Mesenteric fat pad (tissue), 1 donor: ENCODE measurements at places on chromosomes 4 and X. TPM values are rescaled to one million over a fixed set of nuclear protein-coding genes. Genes with fewer than 3 reads are reported as not detected.

The PDLIM3 gene
- 58.5 TPM for total RNA-seq

- no peak for DNase-seq
These were observed 591 bp downstream of the PRPS1 start for GRCh38 chrX:107628662-107629539.

DNA sequence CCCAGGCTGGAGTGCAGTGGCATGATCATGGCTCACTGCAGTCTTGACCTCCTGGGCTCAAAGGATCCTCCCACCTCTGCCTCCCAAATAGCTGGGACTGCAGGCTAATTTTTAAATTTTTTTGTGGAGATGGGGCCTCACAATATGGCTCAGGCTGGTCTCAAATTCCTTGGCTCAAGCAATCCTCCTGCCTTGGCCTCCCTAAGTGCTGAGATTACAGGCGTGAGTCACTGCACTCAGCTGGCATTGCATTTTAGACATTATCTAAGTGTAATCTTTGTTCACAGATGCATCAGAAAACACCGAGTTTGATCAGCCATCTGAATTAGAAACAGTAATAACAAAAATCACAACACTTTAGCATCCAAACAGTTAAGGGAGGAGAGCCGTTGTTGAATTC, 53.4 kb upstream of the CBR4 start:
- DNase-seq: no peak

DNA sequence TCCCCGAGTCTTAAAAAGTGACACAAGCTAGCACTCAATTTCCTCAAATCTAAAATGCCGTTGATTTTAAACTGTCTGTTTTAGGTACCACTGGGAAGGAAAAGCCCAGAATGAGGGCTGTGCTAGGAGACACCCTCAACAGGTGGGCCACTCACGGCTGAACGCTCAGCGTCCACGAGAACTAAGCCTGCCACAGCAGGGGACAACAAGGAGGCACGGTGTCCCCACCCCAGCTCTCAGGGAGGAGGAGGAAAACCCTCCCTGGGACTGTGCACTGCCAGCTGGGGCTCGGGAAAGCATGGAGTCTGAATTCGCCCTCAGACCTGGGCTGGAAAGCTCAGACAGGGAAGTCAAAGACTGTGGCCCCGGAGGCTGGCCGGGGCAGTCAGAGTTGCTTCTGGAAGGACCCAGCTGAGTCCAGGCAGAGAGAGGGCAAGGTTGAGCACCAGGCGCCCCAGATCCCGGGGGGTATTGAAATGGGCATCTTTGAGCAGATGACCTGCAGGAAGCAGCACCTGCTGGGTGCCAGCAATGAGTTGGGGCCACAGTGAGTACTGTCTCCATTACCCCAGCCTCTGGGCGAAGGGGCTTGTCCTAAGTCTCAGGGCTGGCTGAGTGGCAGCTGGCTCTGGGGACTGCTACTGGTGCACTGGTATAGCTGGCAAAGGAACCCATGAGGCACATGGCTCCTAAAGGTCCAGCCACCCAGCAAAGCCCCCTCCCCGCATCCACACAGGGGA, 769 bp upstream of the CPZ start:
- DNase-seq: no peak

DNA sequence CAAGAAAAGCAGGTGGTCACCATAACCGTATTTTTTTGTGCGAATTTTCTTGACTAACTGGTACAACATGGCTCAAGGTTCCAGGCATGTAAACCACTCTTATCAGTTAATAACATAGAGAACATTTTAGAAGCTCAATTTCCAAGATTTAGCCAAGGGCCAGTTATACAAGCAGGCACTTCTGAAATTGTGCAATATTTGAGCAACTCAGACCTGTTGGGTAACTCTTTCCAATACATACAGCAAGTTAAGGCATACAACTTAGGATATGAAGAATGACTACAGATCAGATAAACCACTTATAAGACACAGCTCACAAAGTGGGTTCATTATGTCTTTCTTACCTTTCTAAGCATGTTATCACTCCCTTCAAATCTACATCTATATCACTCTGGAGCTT, 43.9 kb downstream of the ZNF280C start:
- DNase-seq: no peak

The CABS1 gene
- not detected for total RNA-seq

DNA sequence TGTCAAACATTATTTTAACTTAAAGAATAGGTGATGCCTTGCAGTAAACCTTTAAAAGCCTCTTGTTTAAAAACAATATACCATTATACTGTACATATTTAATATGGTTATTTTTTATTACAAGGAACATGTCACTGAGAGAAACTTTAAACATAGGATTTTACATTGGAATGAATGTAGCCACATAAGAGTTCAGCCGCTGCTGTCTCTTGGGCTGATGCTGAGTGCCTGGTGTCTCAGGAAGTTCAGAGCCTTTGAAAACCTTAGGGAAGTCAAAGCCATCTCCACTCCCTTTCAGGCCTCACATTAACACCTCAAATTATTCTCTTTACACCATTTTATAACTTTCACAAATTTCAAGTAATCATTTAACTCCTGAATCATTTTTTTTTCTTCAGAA, 93.5 kb upstream of the DKK2 start:
- DNase-seq: no peak

GRCh38 chr4:173507471-173508385, 22.3 kb downstream of the HAND2 start:
- DNase-seq: no peak

DNA sequence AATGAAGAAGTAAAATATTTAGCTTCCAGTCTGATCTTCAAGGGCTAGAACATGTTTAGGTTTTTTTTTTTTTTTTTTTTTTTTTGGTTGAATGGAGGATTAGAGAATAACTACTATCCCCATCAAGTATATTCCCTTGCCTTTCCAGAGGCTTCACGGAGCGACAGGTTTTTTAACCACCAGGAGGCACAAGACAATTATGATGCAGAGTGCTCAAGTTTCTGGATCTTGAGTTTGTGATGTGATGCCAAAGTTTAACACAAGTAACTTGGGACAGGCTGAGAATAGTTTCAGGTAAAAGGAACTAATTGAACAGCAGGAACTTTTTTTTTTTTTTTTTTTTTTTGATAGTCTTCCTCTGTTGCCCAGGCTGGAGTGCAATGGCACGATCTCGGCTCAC, 30.3 kb downstream of the CCNI start:
- DNase-seq: no peak

- DNase-seq: no peak
These were observed 87.6 kb upstream of the VCX3B start for GRCh38 chrX:8377041-8377440.

DNA sequence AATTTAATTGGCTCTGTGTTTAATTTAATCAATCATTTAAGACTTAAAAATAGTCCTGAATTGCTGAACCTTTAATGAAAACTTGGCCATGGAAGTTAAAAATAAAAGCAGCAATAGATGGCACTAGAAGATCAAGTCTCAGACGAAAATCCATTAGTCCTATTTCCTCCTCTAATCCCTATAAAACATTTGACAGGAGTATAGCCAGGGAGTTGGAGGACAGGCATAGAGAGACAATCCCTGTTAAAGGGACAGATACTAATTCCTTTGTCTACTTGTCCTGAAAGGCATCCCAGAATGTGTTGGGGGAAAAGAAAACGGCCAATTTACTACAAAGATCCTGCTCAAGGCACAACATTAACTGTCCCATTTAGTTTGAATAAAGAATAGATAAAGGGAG, 276.3 kb upstream of the TACR3 start:
- no peak for DNase-seq

GRCh38 chr4:94523617-94524016, 71.9 kb downstream of the PDLIM5 start:
- DNase-seq: no peak

The CDKL2 gene
- not detected for total RNA-seq

DNA sequence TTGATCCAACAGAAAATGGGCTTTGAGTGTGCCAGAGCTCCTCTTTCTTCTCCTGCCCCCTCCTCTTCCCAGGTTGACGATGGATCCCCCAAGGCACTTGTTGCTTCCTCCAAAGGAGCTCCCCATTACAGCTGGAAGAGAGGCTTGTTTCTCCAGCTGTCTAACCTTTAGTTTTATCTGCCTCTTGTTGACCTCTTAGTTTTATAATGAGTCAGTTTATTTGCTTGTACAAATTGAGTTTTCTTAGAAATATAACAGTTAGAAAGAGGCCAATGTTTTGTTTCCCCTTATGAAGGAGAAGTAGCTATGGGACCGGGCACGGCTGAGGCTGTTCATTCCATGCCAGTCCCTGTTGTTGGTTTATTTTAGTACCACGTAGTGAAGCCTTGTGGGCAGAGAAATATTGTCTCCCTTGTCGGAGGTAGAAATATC, 158.2 kb downstream of the SPRY1 start:
- no peak for DNase-seq

The PPP1R2C gene
- total RNA-seq: not detected

- DNase-seq: no peak
These were observed 32.1 kb downstream of the SYTL5 start for GRCh38 chrX:38038501-38038900.

The CT47B1 gene
- total RNA-seq: not detected

DNA sequence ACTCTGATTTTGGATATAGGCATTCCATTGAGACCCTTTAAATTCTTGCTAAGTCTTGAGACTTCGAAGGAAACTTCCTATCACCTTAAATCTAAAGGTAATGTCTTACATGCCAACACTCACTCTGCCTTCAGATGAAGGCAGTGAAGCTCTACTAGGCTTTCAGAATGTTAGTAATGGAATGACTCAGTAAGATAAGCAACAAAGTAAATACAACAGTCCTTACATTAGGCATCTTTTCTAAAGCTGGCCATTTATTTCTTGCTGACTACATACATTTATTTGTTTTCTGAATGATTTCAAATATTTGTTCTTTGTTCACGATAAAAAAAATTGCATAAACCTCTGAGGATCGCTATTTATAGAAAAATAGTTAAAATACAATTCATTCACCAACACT, 43.5 kb downstream of the ASIC5 start:
- no peak for DNase-seq

- DNase-seq: no peak
These were observed 48.0 kb downstream of the CXCL8 start for GRCh38 chr4:73788411-73788810.

DNA sequence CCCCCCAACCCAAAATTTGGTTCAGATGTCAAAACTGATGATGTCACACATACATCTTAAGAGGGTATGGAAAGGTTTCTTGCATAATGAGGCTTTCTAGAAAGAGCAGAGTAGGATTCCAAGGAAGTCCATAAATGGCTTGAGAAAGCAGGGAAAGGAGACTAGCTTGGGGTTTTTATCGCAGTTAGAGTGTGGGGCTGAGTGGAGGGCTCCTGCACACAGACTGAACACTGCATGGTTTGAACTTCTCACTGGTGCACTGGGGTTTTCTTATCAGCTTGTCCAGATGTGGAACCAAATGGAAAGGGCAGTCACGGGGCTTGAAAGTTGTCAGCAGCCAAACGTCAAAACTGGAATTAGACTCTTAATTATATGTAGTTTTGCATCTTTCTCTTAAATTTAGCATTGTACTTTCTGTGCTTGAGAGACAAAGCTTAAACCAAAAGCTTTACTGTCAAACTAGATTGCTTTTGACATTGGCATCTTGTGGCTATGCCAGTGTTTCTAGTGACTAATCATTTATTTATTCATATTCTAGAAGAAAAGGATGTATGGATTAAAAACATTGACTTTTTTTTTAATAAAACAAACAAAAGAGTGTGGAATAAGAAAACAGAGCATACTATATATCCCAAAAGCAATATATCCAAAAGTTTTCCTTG, 78.3 kb upstream of the STIM2 start:
- no peak for DNase-seq

DNA sequence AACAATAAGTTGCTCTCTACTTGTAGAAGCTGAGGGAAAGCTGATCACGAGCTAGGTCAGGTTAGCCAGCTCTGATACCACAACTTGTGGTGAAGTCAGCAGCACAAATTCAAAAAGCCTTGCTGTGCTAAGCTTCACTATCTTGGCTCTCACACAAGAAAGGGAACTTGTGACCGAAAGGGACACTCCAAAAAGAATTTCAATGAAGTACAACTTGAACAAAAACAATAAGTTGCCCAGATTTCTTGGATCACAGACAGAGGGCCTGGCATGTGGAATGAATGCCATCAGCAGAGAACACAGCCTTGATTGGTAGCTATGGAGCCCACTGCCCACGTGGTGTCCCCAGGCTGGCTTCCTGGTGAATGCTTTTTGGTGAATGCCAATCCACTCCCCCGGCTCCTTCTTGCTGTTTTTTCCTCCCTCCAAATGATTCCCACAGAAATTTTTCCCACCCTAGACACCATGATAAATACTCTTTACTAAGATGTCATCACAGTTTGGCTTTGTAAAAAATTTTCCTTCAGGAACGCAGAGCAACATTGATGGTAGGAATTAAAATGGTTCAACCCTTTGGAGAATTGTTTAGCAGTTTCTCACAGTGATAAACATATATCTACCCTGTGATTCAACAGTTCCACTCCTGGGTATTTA, 82.6 kb downstream of the ANXA3 start:
- no peak for DNase-seq

DNA sequence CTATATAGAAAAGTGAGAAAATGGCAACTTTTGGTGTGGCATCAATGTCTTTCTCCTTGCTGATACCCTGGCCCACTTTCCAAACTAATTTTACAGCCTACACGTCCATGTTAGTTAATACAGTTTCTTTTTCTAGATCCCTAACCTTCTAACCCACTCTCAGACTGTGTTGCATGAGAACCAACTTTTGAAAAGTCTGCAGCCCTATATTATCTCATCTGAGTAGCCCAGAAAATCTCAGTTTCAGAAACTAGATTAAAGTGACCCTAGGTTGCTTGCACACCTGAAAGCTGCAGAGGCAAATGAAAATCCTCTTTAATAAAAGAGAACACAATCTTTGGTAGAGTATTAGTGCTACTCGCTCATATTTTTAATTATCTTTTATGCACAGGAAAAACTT, 371.6 kb upstream of the EMCN start:
- no peak for DNase-seq

GRCh38 chr4:184448141-184448540, 26.2 kb downstream of the IRF2 start:
- no peak for DNase-seq

The IL1RAPL2 gene
- not detected for total RNA-seq
